ENCODE measurements at places on chromosomes 7 and 10.
A peak's percentile ranks its signal among the peaks of the same experiment; 100 is the strongest.

DNA sequence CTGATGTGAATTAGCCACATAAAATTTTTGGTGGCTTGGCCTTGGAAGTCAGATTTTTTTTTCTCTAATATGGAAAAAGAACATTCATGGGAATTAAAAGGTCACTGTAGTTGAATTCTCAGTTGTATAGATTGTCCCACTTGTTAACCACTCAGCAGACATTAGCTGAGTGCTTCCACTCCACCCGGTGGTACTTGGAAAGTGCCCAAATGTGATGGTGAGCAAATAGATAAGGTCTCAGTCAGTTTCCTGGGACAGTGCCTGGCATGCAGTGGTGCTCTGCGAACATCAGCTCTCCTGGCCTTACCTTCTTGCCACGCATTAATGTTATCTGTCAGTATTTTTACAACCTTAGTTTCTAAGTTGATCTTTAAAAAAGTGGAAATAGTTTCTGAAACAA is 1.4 kb downstream of the ATP5F1C start:
- no peak for ATAC-seq

DNA sequence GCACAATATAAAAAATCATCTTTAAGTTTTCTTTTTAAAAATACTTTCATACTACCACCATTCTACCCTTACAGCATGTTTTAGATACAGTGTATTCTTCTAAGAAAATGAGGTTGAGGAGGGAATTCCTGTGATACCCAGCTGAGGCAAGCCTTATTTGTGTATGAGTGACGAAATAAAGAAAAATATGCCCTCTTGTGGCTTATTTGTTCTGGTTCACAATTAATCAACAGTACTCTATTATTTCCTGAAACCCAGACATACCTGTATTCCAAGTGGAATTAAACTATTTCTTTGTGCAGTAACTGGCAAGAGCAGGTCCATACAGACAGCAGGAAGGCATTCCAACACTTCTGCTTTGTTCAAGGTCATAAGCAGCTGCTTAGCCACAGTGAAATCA is 4.5 kb upstream of the SEMA3D start:
- ATAC-seq: peak; percentile 12

DNA sequence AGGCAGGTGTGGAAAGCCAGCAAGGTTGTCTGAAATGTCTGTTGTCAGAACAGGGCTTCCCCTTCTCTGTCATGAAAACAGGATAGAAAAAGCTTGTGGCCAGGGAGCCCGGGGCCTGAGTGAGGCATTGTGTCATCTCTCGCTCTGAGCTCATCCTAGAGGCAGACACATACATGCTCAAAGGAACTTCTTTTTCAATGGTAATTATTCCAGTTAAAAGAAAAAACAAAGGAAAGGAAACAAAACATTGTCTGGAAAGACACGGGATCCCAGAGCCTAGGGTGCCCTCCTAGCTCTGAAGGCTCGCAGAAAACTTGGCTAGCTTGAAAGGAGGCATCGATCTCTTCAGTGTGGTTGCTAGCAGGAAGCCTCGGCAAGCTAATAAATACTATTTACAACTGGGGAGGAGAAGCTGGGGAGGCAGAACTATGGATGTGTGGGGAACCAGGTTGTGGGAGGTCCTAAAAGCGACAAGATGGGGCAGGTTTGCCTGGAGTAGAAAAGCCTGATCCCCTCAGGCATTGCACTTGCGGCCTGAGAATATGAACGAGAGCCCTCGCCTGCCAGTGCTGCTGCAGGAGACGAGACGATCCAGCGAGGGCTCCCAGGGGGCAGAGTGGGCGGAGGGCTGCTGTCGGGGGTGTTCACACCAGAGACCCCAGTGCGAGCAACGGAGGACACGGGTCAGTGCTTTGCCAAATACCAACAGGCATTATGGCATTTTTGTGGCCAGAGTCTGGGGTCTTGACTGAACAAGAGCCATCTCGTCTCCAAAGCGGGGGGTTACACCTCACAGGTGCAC is 32.8 kb upstream of the DGKI start:
- ATAC-seq: no peak

- no peak for ATAC-seq
Measured at GRCh38 chr10:15445006-15445390, 73.9 kb upstream of the FAM171A1 start.

- ATAC-seq: no peak
Measured at GRCh38 chr7:105286441-105286840, 102.3 kb downstream of the SRPK2 start.

- ATAC-seq: no peak
Measured at GRCh38 chr7:151451626-151452571, 12.0 kb upstream of the CRYGN start.

DNA sequence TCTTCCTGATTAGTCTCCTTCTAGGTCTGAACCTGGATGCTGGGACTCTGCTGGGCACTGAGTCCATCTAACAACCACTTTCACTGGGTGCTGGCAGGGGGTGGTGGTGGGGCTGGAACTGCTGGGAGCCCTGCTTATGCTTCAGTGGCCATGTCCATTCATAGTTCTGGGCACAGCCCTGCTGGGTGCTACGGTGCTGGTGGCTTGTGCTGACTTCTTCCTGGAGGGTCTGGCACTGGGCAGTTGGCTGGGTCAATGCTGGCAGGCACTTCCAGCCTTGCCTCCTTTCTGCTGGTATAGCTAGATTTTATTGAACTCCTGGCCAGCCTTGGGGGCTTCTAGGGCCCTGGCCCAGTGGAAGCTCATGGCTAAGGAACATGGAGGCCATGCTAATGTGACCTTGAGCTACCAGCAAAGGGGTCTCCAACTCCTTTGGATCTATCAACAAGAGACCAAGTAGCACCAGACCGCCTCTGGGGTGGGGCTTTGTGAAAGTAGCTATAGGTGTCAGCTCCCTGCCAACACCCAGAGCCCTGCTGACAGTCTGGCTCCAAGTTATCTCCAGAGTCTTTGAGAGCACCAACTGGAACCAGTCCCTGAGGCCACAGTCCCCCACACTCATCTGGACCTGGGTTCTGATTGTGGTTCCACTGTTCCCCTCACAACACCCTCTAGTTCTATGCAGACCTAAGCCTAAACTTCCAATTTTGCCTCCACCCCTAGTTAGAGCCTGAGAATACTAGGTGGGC is 99.6 kb downstream of the MAGI2 start:
- no peak for ATAC-seq

GRCh38 chr7:42068554-42069280 is 168.3 kb downstream of the GLI3 start:
- no peak for ATAC-seq

- peak; percentile 70 for ATAC-seq
Measured at GRCh38 chr7:22726907-22727713, at the start of gene IL6. Gene IL6, plus strand, starts transcription at chr7:22727200. Its CDS starts 63 bp downstream, at chr7:22727263.

- ATAC-seq: peak; percentile 6
Measured at GRCh38 chr10:119208553-119208940, 1.2 kb downstream of the GRK5 start.

- peak; percentile 15 for ATAC-seq
Measured at GRCh38 chr7:149865437-149865836, 8.3 kb upstream of the ATP6V0E2 start.

DNA sequence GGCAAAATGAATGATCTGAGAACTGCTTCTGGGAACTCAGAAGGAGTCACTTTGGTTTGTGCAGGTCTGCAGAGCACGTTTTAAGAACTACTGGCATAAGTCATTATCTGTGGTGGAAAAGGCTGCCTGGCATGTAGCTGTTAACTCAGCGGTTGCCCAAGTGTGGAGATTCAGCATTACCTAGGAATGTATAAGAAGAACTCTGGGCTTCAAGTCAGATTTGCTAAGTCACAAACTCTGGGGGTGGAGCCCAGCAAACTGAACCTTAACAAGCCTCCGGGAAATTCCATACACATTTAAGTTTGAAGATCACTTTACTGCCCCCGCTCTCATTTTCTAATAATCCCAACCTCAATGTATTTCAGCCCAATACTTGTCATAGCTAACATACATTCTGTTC is 31.1 kb downstream of the PLXDC2 start:
- ATAC-seq: peak; percentile 70

GRCh38 chr7:96173781-96174180 is 148.1 kb downstream of the SLC25A13 start:
- ATAC-seq: no peak

DNA sequence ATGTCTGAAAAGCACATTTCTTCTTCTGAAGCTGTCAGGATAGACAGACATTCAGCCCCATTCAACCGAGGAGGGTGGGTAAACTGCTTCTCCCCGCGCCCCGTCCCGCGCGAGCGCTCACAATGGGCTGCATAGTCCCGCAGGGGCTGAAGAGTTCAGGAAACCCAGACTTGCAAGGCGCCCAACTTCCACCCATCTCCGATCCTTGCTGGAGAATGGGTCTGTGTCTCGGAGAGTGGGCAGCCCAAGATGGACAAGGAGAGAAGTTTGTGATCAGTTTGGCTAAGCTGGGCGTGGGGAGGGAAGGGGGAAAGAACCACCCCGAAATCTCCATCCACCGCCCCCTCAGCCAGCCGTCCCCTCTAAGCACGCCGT is 686 bp downstream of the AASS start:
- peak; percentile 34 for ATAC-seq

DNA sequence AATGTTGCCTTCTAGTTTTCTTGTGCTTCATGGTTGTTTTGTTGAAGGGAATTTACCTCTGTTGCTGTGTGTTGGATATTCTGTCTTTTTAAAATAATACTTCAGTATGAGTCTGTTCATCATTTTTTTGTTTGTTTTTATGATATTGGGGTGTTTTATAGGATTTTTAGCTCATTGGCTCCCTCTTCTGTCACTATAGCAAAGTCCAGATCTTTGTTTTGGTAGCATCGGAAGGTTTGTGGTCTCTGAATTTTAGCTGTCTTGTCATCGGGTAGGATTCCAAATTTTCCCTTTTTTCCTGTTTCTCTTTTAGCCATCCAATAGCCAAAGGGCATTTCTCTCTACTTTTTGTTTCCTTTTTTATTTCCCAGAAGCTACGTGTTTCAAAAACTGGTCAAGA is 91.4 kb downstream of the EXOC4 start:
- peak; percentile 76 for ATAC-seq

GRCh38 chr10:43110338-43111071 is 27.7 kb upstream of the CSGALNACT2 start:
- no peak for ATAC-seq

- ATAC-seq: no peak
Measured at GRCh38 chr10:80057171-80057570, 21.3 kb upstream of the TMEM254 start.

DNA sequence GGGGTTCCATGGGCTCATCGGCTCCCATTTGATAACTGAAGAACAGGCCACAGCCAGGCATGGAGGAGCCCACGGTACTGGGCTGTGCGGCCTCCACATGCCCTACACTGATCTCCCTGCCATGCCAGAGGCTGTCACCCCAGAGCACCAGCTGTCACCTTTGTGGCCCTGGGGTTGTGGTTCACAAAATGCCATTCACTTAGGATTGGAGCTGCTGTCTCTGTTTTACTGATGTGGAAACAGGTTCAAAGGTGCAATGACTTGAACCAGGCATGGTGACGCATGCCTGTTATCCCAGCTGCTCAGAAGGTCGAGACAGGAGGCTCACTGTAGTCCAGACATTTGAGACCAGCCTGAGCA is 4.3 kb upstream of the UPK3B start:
- no peak for ATAC-seq

All from SK-N-SH treated with all-trans-retinoic acid at 6 μM for 48 hours (cell line).